Adipocyte (in vitro differentiated cells): ENCODE measurements at places on chromosomes 5 and 9.

- DNase-seq = no peak
Observed at GRCh38 chr9:106532306-106533015, 330.5 kb upstream of the ZNF462 start.

DNA sequence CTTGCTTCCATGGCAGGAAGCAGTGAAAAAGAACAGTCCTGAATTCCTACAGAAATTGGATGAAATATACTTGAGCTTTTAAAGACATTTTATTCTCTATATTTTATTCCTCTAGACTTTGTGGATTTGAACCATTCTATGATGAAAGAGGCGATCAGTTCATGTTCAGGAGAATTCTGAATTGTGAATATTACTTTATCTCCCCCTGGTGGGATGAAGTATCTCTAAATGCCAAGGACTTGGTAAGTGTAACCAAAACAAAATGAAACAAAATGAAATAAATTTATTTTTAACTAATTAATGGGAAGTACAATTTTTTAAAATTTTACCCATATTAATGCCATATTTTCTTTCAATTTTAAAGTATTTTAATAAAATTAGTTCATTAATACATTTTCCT is 34.1 kb downstream of the STARD4 start:
- DNase-seq = peak; percentile 50

GRCh38 chr9:13142776-13143175 is 136.7 kb downstream of the MPDZ start:
- DNase-seq = no peak

GRCh38 chr9:105171589-105171988 is 72.9 kb upstream of the SLC44A1 start:
- DNase-seq = no peak

GRCh38 chr9:23812673-23813072 is 13.4 kb downstream of the ELAVL2 start:
- DNase-seq = no peak

DNA sequence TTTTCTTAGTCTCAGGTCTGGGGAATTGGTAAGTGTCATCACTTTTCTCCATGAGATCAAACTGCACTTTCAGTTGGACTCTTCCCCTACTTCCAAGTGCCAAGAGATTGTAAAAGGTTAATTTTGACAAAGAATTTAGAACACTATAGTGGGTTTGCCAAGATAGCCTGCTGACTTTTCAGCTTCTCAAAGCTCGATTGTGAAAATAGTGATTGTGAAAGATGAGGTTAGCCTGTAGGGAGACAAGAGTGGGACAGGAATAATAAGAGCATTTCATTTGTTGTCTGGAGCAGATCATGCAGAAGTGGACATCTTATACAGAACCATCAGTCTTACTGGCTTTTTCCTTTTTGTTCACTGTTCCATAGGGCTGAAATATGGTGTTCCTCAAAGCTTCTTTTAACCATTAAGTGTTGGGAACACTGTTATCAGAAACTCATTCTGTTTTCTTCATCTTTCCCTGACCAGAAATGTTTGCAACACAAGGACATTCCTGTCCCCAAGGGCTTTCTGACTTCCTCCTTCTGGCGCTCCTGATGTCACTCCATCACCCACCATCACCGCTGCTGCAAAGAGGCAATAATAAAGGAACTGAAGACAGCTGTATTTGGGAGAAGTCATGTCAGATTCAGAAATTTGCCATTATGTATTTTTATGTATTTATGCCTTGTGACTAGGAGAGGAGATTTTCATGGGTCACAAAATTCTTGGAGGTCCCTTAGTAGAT is 11.6 kb upstream of the SPTAN1 start:
- peak; percentile 30 for DNase-seq

DNA sequence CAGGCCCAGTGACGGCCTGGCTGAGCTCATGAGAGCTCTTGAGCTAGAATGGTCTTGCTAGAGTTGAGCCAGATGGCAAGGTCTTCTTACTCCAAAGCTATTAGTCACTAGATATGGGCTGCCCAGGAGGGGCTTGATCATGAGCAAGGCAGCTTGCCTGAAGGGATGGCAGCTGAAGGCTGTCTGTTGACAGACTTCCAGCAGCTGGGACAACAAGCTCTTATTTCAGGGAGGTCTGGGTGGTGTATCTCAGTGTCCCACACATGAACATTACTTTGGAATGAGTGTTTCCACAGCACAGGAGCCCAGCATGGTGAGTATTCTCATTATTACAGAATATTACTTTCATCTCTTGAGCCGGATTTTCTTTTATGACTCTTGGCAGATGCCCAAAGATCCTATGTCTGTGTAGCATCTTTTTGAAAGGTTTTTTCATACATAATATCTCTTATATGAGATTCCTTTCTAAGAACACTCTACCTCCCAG is 414.1 kb downstream of the ARHGEF28 start:
- DNase-seq = peak; percentile 52

- DNase-seq = no peak
Observed at GRCh38 chr9:2269778-2270177, 254.6 kb downstream of the SMARCA2 start.

DNA sequence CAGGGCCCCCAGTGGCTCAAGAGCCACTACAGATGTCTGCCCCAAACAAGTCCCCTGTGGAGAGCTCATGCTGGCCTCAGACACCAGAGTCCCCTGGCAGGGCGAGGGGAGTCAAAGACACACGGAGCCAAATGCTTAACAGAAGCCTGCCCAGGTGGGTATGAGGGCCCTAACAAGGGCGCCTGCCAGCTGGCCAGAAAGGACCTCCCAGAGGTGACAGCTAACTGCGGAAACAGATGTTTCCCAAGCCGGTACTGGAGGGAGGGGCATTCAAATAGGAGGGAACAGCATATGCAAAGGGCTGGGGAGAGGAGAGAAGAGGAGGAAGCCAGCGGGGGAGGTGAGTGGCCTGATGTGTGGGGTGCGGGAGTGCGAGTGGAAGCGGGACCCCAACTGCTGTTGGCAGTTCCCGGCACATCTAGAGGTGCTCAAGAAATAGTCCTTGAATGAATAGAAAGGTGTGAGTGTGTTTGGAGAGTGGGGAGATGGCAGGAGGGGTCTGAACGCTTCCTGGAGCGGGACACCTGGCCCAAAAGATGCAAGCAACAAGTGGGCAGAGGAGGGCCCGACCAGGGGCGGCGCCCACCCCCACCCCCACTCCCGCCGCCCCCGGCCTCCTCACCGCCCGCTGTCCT is 824 bp downstream of the MXD3 start:
- DNase-seq = no peak

GRCh38 chr9:86352440-86353077 is 1.7 kb downstream of the TUT7 start:
- DNase-seq = no peak

GRCh38 chr9:15842051-15842450 is 289.2 kb downstream of the CCDC171 start:
- no peak for DNase-seq

DNA sequence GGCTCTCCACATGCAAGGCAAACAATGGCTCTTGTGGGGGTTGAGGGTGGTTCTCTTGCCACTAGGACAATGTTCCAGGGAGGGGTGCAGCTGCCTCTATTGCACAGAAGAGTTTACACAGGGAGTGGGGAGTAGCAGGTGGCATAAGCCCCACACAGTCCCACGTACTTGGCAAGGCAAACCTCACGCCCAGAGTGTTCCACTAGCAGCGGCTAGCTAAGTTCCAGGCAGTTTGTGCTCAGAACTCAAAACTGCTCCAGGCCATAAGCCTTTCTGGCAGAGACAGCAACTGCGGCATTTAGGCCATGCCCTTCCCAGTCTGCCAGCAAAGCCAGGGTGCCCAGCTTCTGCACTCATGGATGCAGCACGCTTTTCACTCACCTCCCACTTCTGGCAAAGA is 29.0 kb upstream of the BTNL3 start:
- no peak for DNase-seq

- no peak for DNase-seq
Observed at GRCh38 chr5:172765766-172766286, 5.2 kb downstream of the DUSP1 start.
